CD4-positive, alpha-beta T cell treated with Interleukin-6 at 100 ng/mL for 8 hours (primary cell): ENCODE measurements at places on chromosomes 3 and 15.

GRCh38 chr3:82088749-82089148 is 327.3 kb upstream of the GBE1 start:
- no peak for DNase-seq

DNA sequence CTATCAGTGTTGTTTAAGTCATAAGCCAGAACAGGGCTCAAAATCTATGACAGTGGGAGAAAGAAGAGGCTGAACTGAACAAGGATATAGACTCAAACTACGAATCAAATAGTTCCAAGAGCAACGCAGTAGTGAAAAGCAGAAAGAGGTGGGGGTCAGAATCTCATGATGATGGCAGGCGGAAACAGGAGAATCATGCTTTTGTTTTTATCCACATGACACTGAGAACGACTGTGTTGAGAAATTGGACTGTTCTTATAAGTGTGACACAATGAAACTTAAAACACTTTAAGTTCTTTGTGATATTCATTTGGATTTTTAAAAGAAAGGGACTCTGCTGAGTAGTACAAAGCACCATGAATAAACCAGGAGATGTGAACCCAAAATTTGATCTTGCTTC is 309.4 kb downstream of the ULK4 start:
- DNase-seq, result no peak

GRCh38 chr3:56087451-56088053 is 380.7 kb downstream of the ERC2 start:
- no peak for DNase-seq

GRCh38 chr3:56467108-56467507 is 1.2 kb downstream of the ERC2 start:
- no peak for DNase-seq

- DNase-seq, result no peak
These were observed 160.7 kb upstream of the MCTP2 start for GRCh38 chr15:94070356-94071295.

GRCh38 chr3:159532577-159532976 is 456.1 kb upstream of the IL12A start:
- DNase-seq, result no peak
